ENCODE measurements at places on chromosomes 16 and 17.

- no peak for DNase-seq
These were observed 32.0 kb downstream of the SOX8 start for GRCh38 chr16:1013593-1013900.

- DNase-seq, result no peak
These were observed 9.2 kb downstream of the QPRT start for GRCh38 chr16:29688172-29688571.

GRCh38 chr16:79962962-79963361 is 362.4 kb upstream of the MAF start:
- DNase-seq, result no peak

GRCh38 chr16:68235108-68235886 is 630 bp downstream of the ESRP2 start:
- DNase-seq, result no peak

- DNase-seq, result no peak
These were observed 10.9 kb upstream of the ITGA2B start for GRCh38 chr17:44400226-44400847.

Data from AG08396 (cell line).